ENCODE measurements at places on chromosomes 4 and X.

DNA sequence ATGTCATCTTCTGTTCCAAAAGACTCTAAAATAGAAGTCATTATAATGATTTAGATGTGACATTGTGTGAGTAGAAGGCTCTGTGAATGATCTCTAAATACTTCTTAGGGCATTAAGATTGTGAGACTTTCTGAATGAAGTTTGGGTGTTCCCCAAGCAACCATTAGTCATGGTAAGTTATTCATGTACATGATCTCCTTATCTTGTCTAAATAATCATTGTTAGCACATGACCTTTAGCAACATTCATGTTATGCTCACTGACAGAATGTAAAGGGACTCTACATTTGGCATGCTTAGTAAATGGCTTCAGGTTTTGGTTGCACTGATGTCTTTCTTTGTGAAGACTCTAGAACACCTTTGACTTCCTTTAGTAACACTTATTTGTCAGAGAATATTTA is 140.8 kb upstream of the AGA start:
- no peak for DNase-seq

- DNase-seq = no peak
These were observed 395.0 kb upstream of the FAT1 start for GRCh38 chr4:187118602-187119120.

- DNase-seq = no peak
These were observed 10.1 kb downstream of the NKX1-1 start for GRCh38 chr4:1395941-1396805.

- DNase-seq = no peak
These were observed 234.0 kb downstream of the ARHGAP10 start for GRCh38 chr4:147965873-147966272.

DNA sequence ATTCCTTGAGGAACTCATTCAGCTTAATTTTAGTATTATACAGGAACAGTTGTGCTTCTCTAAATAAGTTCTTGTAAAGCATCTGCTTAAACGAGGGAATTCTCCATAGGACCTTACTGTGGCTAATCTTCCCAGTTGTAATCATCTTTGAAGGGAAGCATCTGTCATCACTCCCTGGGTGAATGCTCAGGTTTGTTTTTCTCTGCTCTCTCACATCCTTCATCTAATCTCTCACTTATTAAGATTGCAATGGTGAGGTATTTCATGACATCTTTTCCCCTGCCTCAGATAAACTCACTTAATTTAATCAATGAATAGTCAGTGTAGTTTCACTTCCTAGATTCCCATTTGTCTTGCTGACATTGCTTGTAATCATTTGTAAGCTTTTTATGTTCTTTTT is 121.8 kb upstream of the ADAMTS3 start:
- DNase-seq = no peak

DNA sequence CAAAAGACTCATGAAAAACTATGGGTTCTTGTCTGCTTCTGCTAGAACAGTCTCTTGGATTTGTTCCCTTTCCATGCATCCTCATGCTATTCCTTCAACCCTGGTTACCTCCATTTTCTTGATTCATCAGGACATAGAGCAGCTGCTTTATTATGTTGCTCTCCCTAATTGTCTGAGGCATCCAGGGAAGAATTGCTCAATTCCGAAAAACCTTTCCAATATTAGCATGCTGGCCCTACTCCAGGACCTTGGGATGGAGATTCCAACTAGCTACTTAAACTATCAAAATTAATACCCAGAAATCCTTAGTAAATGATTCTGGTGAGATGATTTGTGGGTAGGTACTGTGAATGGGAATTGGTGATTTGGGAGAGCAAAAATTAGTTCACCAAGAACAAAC is 56.6 kb upstream of the FAM47B start:
- no peak for DNase-seq

DNA sequence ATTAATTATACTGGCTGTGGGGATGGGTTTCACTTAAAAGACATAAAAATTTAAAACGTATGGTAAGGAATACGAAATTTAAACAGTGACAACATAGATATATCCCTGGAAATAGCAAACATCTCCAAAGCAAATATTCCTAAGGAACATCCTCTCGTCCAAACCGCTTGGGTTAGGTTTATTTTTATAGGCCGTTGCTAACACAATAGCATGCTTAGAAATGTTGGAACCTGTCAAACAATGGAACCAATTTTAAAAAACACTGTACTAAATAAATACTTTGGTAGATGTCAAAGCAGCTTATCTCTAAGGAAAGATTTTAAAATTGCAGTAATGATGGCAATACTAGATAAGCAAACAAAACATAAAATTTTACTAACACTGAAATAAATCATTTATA is 45.4 kb downstream of the SEC24D start:
- DNase-seq = no peak

GRCh38 chrX:42585842-42586621 is 191.9 kb downstream of the PPP1R2C start:
- no peak for DNase-seq

GRCh38 chr4:154406018-154406795 is 85.4 kb downstream of the DCHS2 start:
- DNase-seq = no peak
